ENCODE measurements at places on chromosomes 5 and 9.

DNA sequence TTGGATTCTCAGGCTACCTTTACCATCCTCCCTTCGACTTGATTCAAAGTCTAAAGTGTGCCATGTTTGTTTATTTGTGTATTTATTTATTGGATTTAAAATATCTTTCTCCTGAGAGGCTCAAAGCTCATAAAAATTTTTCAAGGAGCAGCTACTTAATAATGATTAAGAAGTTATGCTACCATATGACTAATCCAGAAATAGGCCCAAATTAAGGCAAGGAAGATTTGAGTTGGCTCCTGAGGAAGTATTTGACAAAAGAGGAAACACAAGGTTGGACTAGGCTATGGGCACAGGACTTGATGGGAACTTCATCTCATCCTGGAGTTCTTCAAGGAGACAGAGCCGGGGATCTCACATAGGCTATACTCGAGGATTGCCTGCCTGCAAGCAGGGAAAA is 22.4 kb upstream of the PPP2CA start:
- DNase-seq = no peak

DNA sequence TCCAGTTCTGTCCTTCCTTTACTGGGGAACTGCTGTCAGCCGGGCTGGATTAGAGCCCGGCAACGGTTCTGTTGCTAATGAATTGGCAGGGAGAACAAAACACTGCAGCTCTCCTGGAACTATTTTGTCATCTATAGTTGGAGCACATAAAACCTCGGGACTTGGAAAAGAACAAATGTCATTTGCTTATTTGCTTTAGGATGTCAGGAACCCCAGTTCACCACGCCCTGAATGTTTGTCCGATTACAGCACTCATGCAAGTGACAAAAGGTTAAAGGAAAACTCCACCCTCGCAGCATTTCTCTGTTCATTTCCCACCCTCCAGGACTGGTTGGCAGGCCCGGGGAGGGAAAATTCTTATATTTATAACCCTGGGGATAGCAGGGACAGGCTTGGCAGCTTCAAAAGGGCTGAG is 66.4 kb upstream of the PLPP1 start:
- DNase-seq = no peak

DNA sequence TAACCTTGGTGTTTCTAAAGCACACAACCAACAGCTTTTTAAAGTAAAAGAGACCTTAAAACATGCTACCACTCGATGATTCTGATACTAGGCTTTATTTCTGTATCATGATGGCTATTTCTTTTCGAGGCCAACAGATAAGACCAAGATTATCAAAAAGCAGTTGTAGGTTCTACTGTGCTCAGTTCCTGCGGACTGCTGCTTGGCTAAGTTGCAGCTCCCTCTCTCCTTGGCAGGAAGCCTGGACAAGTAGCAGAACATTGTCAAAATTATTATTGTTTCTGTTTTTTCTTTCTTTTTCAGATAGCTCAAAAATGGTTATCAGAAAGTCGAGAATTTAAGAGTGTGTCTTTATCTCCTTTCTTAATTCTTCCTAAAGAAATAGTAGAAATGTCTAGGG is 607.6 kb downstream of the PTPRD start:
- peak; percentile 45 for DNase-seq

DNA sequence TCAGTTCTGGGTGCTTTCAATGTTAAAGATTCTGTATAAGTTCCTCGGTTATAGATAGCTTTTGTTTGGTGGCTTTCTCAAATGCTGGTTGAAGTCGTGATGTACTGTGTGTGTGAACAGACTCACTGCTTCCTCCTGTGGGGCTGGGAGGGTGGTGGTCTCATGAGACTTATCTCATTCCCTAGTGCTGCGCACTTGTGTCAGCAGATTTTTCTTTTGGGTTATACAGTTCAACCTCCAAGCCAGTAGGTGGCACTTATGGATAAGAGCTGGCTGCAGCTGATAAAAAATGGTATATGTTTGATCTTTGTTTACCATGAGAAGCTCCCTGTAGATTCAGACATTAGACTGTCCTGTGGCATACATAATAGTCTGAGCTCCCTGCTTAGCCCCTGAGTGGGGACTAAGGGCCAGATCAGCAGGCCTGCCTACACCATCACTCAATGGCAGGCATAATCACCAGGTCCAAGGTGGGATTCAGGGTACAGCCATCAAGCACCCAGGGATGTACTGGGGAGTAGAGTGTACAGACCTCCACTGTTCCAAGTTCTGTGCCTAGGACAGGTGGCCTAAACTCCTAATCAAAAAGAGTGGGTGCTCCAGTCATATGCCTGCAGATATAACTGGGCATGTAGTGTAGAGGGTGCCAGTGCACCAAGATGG is 174.2 kb downstream of the OXCT1 start:
- peak; percentile 14 for DNase-seq

DNA sequence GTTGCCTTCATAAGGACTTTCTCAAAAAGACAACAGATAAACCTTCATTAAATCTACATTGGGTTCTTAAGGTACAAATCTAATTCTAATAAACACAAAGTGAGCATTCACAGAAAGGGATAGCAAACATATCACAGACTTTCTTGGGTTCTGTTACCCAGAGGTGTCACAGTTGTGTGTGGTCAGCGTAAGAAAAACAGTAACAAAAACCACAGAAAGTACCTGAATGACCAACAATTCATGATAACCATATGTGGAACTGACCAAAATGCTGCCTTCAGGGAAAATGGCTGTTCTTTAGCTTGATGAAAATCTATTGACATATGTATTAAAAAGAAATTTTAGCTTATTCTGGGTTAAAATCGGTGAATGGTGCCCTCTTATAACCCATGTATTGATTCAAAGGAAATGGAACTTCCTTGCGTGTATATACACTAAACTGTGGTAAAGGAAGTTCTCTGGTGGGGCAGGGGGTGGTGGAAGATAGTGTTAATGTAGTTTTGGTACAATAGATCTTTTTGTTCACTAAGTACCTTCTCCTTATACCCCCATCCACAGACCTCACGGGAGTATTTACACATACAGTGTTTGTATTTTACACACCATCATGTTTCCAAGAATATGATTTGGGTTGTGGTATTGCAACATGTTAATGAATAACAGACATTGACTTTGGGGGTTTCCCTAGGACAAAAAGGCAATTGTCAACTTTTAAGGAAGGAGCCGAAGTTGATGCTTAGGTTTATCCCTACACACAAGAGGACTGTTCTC is 152.5 kb downstream of the APBA1 start:
- DNase-seq = no peak

GRCh38 chr5:56507351-56507930 is 274.3 kb upstream of the ANKRD55 start:
- DNase-seq = peak; percentile 54

DNA sequence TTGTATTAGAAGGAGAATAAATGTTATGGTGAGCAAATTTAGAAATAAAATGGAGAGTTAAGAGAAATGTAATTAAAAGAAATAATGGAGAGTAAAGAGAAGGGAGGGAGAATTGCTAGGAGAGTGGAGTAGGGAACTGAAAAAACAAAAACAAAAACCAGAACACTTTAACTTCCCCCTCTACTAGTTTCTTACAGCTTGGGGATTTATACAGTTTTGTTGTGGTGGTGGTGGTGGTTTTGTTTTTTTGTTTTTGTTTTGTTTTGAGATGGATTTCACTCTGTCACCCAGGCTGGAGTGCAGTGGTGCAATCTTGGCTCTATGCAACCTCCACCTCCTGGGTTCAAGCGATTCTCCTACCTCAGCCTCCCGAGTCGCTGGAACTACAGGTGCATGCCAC is 322.4 kb downstream of the TMEM167A start:
- DNase-seq = no peak

DNA sequence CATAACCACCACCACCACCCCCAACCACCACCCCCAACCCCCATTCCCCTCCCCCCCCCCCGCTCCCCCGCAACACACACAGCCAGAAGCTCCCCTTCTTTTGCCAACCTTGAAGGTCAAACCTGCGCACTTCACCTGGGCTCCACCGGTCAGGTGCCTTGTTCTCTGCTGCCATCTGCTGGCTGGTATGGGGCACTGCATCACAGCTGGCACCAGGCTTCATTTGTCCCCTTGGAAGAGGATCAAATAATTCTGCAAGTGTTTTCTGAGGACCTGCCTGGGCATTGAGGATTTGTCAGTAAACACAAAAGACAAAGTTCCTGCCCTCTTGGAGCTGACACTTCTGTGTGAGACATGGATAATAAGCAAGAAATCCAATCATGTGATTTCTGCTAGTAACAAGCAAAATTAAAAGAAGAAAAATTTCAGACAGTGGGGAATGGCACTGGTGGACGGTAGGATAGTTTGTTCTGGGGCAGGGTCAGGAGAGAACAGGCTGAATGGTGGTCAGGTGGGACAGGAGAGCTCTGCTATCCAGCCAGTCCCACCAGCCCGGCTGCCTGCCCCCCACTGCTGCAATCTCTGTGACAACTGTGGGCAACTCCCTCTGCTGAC is 55.6 kb upstream of the LMX1B start:
- DNase-seq = peak; percentile 74

DNA sequence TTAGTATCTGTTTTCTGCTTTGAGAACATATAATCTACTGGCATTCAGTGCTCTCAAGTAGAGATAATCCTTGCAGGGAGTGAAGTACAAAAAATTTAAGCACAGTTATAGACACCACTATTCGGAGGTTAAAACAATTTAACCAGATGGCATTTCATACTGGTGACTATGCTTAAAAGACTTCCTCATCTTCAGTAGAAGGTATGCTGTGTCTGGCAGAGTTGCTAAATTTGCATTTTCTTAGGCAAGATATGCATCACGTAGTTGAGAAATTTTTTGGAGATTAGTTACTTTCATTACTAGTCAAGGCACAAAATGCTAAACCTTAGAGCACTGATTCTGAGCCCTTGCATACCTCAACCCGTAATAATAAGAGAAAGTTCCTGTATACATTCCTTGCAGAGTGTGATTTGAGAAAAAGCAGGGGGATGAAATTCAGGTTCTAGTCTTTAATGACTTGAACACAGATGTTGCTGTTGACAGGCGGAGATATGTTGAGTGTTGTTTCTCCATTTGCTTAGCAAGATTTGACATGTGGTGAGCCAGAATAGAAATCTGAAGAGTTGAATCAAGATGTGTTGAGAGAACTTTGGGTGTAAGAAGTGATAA is 70.8 kb upstream of the STARD4 start:
- no peak for DNase-seq

DNA sequence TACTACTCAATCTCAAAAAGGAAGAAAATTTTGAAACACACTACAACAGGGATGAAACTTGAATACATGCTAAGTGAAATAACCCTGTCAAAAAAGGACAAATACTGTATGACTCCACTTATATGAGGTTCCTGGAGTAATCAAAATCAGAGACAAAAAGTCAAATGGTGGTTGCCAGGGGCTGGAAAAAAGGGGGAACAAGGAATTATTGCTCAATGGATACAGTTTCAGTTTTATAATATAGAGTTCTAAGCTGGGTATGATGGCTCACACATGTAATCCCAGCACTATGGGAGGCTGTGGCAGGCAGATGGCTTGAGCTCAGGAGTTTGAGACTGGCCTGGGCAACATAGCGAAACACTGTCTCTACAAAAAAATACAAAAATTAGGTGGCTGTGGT is 29.0 kb downstream of the ETF1 start:
- no peak for DNase-seq

- DNase-seq = no peak
Measured at GRCh38 chr9:134396825-134397224, 70.6 kb downstream of the RXRA start.

DNA sequence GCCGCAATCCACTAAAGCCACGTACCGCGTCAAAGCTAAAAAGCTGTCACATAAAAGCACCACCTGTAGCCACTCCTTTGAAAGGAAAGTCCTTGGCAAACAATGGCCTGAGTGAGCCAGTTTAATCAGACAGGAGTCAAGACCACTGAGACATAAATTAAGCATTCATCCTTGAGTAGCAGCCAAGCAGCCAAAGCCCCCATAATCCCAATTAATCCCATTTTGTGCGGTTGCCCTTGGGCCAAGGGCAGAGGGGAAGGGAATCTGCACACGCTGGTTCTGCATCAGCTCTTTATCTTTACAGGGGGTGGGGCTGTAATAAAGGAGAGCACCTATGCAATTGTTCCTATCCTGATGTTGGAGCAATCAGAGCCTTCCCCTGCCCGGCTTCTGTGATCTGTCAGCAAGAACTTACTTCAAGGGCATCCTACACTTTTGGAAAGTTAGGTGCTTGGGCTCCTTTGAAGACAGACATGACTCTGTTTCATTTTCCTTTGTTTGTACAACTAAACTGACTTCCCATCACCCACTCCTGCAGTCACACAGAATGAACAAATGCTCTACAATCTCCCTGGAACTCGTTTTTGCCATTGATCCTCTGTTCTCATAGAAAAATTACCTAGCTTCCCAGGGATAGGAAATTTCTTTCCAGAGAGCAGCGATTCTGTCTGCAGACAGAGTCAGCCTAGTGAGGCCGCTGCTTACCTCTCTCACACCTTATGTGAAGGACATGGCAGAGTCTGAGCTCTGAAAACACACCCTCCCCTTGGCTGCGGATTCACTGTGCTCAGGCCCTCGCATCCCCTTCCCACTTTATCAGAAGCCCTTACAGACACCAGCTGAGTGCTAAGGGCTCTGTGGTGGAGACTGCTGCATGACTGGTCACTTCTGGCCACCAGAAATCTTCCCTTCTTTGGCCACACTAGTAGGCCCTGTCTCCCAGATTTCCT is 116.2 kb upstream of the TBCA start:
- DNase-seq = no peak

GRCh38 chr9:110069326-110070248 is 138.4 kb downstream of the C9orf152 start:
- DNase-seq = no peak

- DNase-seq = peak; percentile 54
Measured at GRCh38 chr9:4640027-4640426, 22.1 kb upstream of the PLPP6 start.

DNA sequence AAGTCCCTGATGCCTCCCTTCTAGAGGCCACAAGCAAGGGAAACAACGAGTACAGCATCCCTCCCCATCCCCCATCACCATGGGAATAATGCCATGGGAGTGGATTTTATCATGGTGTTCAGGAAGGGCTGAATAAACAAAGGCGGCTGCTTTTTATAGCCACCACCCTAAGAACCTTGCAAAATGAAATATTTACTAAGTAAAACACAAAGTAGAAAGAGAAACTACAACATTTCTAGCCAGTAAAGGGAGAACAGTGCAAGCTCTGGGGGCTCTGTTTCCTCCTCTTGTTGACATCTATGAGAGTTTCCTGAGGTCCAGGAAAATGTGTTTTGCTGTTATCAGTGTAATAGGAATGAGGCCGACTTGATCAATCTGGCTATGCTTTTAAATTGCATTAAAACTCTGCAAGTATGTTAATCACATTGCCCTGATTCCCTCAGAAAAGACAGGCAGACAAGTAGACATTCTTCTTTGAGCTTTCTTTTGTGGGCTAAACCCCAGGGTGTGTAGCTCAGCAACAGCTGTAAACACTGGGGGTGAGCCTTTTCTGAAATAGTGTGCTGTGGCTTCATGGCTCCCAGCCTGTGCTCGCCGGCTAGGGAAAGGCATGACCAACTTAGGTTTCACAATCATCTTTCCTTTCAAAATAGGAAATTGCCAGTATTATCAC is 31.1 kb downstream of the SV2C start:
- DNase-seq = no peak

- no peak for DNase-seq
Measured at GRCh38 chr5:172642486-172642885, 1.4 kb downstream of the NEURL1B start.
